IPS-NIHi11 (cell line): ENCODE measurements at places on chromosomes 6 and 20.

DNA sequence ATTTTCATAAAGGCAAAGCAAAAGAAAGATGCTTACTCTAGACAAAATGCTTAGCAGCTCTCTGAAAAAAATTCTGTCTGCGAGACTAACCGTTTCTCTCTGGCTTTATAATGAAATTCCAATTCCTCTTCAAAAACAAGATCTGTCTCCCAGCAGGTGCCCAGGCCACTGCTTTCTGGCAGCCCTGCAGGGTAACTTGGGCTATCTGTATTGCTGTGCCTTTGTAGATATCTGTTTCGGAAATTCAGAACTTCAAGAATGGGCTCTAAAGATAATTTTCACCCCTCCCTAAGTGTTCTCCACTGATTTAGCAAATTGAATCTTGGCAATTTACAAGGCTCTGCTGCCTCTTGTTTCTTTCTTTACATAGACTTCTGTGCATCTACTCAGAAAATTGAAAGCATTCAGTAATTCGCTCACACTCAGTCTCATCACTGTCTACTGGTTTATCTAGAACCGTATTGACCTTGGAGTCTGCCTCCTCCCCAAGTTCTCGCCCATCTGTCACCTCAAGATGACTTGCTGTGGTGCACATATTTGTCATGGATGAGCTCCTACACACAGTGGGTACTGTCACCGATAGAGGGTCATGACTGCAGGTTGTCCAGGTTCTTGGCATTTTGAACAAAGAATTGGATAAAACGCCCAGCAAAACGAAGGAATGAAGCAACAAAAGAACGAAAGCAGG lies 26.4 kb upstream of the FABP7 start:
- DNase-seq, result no peak

- no peak for DNase-seq
Measured at GRCh38 chr6:35304299-35304698, 6.7 kb downstream of the DEF6 start.

DNA sequence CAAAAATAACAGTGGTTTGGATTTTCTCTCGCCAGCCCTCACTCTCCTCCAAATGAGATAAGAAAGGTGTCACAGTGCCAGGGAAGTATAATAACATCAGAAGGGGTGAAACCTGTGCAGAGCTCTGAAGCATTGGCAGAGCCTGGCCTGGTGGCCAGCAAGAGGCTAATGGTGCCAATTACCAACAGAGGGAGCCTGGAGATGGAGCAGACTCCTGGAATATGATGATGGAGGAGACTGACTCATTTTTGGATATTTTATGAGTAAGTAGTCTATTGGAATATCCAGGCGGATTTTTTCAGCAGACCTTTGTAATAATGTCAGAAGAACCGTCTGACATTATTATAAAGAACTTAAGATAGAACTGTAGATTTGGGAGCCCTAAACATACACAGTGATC lies 442.6 kb upstream of the MARCKS start:
- no peak for DNase-seq

- no peak for DNase-seq
Measured at GRCh38 chr6:26045065-26045927, 41.9 kb upstream of the HFE start.

DNA sequence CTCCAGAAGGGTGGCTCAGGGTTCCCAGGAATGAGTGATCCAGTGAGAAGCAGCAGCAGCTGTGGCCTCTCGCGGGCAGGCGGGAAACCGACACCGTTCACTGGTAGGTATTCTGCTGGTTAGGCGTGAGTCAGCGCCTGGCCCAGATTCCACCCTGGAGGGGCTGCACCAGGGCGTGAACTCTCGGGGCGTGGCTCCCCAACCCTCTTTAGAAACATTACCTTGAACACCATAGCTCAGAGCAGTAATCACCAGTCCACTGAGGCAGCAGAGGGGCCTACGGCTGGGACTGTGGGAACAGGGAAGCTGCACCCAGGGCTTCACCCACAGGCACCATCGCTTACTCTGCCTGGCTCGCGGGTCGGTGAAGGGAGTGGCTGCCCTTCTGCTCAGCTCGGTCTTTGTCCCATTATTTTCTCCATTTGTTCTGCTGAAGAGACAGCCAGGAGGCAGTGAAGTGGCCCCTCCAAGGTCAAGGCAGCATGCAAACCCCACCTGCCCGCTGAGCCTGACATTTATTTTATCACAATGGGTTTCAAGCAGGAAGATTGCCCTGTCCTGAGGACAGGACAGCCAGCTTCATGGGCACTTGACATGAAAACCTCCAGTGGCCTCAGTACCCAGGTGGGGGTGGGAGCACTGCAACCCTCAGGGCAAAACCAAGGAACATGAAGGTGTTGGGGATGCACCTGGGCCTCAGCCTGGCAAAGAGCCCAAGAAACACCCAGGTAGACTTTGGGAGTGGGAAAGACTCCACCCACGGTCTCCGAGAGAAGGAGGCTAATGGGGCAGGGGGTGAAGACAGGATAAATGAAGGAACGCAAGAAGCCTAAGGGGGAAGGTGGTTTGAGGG lies 51.0 kb upstream of the CD93 start:
- DNase-seq, result no peak
